ENCODE measurements at places on chromosomes 5 and 9.
A peak's percentile ranks its signal among the peaks of the same experiment; 100 is the strongest.

DNA sequence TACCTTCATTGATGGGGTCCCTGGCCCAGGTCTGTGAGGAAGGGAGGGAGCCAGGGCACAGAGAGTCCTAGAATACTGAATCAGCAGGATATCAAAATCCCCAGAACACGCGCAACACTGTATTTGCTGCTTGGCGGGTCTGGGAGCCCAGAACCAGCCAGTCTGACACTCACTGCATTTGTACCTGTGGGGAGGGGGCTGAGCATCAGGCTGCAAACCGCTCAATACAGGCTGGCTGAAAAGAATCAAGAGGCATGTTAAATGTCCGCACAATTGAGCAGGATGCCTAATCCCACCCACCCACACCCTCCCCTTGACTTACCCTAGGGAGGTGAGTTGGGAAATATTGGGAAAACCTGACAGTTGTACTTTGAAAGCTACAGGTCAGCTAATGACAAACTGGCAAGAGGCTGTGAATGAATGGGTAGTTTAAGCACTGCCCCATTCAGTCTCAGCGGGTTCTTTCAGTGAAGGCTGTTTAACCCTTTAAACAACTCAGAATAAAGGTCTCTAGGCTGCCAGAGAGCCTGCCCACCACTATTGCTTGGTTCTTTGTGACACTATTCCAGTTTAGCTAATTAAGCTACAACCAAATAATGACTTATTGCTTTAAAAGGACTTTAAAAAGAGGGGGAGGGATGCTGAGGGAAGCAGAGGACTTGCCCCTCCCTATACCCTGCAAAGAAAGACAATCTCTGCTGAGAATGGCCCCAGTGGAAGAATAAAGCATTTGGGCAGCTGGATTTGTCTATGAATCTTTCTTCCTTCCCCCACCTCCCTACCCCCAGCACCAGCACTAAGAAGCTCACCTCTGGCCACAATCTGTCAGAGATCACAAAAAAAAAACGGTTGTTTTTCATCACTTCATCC is 5.0 kb downstream of the SPRY4 start:
- DNase-seq = no peak

- no peak for DNase-seq
Measured at GRCh38 chr5:143796125-143796524, 15.8 kb upstream of the HMHB1 start.

GRCh38 chr9:69388596-69388995 is 63.6 kb downstream of the ENTREP1 start:
- no peak for DNase-seq

- no peak for DNase-seq
Measured at GRCh38 chr5:44001675-44002380, 387.4 kb downstream of the FGF10 start.

DNA sequence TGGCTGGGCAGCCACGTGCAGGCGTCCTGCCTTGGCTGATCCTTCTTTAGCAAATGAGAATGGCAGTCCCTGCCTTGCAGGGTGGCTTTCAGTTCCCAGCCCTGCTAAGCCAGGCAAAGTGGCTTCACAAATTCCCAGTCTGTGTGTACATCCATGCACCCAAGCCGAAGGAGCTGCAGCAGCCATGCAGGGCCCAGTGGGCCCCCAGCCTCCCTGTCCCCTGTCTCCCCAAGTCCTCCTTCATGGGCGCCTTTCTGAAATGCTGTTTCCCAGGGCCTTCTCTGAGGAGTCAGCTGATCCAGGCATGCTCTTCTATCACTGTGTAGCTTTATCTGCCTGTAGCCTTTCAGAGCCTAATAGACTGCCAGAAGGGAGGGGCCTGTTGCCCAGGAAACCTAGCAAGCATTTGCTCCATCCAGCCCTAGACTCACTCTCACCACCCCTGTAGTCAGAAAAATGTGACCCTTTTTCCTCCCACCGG is 47.4 kb upstream of the SHC3 start:
- DNase-seq = no peak

DNA sequence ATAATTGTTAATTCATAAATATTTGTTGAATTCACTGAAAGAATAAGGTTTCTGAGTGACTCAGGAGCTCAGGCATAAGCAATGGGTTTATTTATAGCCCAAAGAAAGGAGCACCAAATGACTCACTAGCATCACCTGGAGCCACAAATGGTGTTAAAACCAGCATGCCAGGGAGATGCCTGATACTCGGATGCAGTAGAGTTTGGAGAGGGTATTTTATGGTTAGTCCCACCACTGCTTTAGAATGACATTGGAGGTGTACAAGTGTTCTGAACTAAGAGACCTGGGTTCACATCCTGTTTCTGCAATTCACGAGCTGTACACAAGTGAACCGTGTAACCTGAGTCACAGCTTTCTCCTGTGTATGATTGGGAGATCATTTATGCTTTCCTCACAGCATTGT is 25.2 kb downstream of the CCL28 start:
- DNase-seq = peak; percentile 31

DNA sequence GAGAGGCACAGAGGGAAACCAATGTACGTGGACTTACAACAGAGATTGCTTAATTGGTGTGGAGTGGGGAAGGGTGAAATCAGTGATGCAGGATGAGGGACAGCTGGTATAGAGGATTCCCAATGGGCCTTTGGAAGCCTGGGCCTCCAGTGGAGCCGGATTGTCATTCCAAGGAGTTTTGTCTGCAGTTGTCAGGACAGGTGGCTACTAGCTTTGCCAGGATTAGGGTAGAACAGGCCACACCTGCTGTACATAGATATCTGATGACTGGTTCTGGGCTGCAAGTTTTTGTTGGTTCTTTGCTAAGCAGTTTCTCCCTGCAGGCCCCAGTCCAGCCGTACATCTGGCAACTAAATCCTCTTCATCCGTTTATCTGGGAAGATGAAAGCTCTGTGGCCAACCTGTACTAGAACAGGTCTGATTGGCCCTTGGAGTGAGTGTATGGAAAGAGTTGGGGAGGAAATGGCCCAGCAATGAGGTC is 4.2 kb downstream of the SKP2 start:
- DNase-seq = no peak

DNA sequence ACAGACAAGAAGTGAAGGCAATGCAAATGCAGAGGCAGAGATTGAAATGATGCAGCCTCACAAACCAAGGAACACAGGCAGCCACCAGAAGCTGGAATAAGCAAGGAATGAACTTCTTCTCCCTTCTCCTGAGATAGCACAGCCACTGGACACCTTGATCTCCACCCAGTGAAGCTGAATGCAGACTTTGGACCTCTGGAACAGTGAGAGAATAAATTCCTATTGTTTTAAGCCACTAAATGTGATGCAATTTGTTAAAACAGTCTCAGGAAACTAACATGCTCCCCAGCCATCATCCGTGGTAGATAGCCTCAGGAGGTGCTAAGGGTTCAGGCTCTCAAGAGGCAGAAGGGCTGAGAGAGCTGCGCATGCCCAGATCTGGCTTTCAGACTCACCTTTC is 512.2 kb upstream of the ZNF608 start:
- no peak for DNase-seq

DNA sequence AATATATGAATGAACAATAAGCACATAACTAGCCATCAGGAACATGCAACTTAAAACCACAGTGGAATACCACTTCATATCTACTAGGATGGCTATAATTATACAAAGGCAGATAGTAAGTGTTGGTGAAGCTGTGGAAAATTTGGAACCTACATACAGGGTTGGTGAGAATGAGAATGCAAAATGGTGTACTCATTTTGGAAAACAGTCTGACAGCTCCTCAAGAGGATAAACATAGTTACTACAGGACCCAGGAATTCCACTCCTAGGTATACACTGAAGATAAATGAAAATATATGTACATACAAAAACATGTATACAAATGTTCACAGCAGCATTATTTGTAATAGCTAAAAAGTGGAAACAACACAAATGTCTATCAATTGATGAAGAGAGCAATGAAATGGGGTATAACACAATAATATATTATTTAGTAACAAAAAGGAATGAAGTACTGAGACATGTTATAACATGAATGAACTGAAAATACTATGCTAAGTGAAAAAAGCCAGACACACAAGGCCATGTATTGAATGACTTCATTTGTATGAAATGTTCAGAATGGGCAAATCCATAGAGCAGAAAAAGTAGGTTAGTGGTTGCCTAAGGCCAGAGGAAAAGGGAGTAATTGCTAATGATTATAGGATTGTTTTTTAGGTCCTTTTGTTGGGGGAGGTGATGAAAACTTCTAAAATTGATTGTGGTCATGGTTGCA is 31.2 kb upstream of the CDK5RAP2 start:
- DNase-seq = no peak

DNA sequence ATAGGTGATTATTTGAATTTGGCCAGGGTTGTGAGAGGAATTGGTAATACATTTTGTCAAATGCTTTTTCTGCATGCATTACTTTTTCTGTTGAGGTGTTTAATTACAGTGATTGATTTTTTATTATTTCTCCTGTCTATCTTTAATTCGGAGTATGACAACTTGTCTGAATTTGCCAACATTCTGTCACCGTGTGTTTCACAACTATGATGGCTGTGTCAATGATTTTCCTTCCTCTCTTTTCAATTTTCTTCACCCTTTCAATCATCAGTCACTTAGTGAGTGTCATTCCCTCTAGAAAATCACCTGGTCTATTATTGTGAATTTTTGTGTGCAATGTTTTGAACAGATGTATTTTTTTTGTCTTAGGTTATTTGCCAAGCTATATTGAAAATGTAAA is 1221.4 kb upstream of the CDH18 start:
- DNase-seq = no peak

GRCh38 chr5:126686451-126687126 is 85.8 kb downstream of the PHAX start:
- DNase-seq = peak; percentile 26

DNA sequence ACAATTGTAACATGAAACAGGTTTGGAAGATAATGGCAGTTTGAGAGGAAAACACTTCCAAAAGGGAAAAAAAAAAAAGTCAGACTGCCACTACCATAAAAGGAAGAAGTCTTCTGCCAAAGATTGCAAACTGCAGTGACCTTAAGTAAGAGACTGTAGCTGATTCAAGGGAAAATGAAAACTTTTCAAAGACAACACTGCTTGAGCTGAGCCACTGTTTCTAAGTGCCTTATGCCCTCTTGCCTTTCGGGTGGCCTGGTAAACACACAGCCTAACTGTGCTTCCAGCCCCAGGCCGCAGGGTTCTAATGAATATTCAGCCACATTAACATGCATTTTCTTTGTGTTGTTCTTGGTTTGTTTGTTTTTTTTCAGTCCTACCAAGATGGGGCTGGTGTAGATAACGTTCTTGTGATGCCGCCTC is 354.6 kb downstream of the BNC2 start:
- no peak for DNase-seq

GRCh38 chr5:77133061-77133758 is 46.1 kb upstream of the ZBED3 start:
- no peak for DNase-seq

GRCh38 chr5:10339958-10340357 is 13.5 kb upstream of the MARCHF6 start:
- DNase-seq = no peak

DNA sequence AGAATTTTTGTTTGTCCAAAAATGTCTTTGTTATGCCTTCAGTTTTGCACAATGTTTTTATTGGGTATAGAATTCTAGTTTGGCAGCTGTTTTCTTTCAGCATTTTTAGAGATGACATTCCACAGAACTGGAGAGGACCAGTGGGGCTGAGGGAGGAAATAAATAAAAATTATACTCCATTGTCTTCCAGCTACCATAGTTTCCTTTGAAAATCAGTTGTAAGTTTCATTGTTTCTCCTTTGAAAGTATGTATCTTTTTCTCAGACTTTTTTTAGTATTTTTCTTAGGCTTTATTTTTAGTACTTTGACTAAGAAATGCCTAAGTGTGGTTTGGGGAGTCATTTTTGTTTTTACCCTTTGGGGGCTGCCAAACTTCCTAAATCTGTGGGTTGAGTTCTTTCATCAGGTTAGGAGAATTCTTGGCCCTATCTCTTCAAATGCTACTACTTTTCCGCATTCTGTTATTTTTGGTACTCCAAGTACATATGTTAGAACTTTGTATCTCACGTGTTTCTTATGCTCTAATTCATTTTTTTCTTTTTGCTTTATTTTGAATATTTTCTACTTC is 15.2 kb upstream of the FBLL1 start:
- DNase-seq = no peak

DNA sequence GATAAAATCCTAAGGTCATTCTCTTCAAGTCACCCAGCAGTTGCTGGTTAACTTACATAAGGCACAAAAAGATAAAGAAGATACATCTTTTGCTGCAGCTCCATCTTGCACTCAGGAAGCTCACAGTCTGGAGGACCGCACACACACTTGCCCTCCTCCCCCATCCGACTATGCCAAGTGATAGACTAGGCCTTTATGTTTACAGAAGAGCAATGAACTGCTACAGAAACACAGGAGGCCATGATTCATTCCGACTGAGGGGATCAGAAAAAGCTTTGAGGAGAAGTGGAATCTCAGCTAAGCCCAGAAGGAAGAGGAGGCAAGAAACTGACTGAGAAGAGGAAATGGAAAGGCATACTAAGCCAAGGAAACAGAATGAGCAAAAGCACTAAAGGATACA is 17.4 kb downstream of the NRG2 start:
- no peak for DNase-seq

DNA sequence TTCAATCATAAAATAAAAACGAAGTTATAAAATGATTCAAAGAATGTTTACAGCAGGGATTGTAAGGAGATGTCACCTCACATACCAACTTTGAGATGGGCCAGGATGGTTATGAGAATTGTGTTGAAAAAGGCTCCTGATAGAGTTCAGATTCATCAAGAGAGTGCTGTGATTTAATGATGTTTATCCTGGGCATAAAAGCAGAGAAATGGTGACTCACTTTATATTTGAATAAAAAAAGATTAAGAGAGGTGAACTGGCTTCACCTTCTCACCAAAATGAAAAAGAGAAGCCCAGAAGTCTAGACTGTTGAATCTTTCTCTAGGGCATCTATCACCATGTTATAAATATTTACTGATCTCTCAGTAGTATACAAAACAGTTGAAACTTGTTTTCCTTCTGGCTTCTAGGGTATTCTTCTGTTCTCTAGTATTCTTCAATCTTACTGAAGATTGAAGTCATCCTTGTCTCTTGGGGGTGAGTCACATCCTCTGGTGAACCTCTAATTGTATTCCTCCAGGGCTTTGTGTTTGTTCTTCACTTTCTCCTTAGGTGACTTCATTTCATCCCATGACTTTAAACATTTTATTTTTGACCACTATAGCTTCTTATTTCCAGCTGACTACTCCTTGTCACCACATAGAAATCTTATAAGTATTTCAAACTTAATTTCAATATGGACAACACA is 1237.3 kb upstream of the C9orf72 start:
- DNase-seq = no peak

DNA sequence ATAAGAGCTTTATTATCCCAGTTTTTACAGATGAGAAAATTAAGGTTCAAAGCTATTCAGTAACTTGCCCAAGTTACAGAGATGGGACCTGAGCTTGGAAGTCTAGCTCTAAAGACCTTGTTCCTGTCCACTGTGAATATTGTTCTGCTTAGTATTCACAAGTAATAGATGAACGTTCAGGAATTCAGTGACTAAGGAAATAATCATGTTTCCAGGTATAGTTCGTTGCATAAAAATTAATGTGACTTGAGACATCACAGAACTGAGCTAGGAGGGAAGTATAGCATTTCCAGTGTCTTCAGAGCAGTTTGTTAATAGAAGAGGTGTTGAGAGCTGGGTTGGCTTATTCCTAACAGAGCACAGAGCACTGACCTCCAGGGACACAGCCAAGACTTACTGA is 136.1 kb downstream of the FGF1 start:
- DNase-seq = no peak

GRCh38 chr5:6847870-6848269 is 134.6 kb downstream of the TENT4A start:
- DNase-seq = no peak

GRCh38 chr5:150505041-150505511 is 2.9 kb upstream of the NDST1 start:
- no peak for DNase-seq
